ENCODE measurements at places on chromosomes 7 and 10.
A peak's percentile ranks its signal among the peaks of the same experiment; 100 is the strongest.

DNA sequence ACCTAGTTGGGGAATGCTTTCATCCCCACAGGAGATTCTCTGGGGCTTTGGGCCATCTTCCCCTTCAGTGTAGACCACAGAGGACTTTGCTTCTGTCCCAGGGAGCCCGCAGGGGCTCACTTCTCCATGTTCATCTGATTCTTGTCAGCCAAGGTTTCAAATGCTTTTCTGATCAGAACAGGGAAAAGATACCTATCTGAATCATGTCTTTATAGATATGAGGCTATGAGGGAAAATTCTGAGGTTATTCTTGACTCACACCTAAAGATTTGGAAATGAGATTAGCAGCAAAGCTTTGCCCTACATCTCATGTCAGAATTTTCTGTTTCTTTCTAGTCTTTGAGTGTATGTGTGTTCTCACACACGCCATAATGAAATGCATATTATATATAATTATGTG, 53.3 kb downstream of the FIGNL1 start:
- DNase-seq: no peak

DNA sequence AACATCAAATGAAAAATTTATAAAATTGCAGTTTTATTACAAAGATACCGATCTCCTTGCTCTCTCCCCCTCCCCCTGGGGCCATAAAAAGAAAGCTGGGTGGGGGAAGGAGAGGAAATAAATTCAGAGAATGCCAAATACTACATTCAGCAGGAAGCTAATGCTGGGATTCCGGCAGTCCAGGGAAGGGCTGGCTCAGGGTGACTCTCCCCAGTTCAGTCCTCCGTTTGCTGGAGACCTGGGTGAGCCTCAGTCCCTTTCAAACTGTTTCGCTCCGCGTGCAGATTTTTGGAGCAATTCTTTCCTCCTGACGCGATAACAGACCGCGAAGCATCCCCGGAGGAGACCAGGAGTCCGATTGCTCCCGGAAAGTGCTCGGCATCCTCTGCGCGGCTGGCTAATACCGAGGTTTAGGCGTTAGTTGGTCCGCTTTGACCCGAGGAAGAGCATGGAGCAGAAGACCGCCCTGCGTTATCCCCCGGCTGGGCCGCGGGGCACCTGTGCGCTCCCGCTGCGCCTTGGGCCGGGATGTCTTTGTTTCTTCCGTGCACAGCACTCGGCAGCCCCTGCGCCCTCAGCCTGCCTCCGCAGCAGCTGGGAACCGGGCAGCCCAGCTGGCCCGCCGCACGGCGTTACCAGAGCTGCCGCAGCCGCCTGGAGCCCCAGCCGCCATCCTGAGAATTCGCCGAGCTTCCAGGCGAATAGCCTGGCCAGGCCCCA, 3.9 kb upstream of the HOXA2 start:
- no peak for DNase-seq

DNA sequence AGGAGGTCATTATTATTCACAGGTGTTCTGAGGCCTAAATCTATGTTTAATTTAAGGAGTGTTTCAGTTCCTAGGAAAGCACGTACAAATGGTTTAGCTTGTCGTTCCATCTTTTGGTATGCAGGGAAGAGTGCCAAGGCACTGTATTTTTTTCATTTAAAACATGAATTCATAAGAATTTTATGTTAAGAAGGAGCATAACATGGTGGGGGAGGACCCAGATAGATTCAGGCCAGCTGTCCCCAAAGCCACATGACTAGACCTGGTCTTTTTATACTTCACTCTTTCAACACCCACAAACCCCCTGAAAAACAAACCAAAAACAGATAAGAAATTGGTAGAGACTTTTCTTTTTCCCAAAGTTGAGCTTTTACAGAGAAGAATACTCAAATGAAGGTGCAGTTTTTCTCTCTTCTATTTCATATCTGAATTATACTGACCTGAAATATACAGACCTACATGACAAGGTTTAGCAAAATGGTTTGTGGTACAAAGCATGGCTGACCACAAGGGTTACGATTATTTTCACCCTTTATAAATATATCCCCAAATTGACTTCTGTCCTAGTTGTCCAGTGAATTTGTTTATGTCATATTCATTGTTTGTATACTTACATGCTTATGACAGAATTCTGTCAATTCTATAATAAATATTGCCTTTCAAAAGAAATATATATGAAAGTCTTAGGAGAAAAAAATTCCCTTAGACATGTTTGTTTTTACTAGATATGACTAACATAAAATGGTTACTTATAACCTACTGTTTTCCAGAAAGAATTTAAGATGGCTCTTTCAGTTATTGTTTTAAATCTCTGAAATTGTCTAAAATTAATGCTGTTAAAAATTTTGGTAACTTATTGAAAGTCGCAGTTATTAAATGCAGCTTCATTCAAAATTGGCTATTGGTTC, 71.3 kb downstream of the AP3M1 start:
- DNase-seq: no peak

DNA sequence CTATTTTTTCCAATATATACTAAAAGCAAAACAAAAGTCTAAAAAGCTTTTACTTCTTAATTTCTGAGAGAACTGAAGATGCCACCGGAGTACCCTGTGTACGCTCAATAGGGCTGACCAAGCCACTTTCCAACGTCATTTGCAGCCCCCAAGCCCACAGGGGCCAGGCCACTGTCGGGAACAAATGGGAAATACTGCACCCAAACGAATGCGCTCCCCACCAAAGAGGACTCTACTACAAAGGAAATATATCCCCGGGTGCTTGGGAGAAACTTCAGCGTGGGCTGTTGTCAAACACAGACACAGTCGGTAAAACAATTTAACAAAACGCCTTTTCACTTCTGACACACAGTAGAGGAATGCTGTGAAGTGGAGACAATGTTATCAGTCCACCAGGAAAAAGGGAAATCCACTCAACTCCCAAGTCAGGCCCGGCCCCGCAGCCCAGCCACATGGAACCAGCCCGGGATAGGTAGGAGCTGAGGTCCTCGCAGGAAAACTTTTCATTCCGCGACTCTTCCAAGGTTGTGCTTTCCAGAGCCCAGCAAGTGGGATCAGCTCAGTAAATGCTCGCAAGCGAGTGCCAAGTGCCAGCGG, 1.4 kb downstream of the PARD3 start:
- no peak for DNase-seq

- DNase-seq: no peak
These were observed 191.5 kb downstream of the AHR start for GRCh38 chr7:17489961-17490360.

- DNase-seq: no peak
These were observed 156.3 kb upstream of the TMEM106B start for GRCh38 chr7:12054830-12055229.

- peak; percentile 39 for DNase-seq
These were observed 28.9 kb upstream of the DDC start for GRCh38 chr7:50594136-50594535.
